Activated CD8-positive, alpha-beta memory T cell treated with anti-CD3 and anti-CD28 coated beads for 48 hours (primary cell): ENCODE measurements at places on chromosomes 16 and 17.

DNA sequence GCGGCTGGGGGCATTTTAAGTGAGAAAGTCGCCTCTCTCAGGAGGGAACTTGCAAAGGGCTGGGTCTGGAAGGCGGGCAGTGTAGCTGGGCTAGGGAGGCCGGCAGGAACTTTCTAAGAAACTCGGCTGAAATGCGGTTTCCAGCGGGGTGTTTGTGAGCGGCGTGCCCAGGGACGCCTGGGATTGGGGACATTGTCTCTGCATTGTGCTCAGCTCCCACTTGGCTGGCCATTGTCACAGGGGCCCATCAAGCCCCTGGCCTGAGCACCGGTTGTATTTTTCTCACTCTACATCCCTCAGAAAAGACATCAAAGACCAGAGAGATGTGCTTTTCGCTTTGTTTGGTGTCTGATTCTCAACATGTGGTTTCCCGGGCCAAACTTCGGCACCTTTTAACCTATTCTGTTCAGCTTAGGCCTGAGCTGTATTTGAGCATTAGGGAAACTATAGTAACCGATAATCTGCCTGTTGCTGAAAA is 291.1 kb upstream of the IRX3 start:
- no peak for DNase-seq

DNA sequence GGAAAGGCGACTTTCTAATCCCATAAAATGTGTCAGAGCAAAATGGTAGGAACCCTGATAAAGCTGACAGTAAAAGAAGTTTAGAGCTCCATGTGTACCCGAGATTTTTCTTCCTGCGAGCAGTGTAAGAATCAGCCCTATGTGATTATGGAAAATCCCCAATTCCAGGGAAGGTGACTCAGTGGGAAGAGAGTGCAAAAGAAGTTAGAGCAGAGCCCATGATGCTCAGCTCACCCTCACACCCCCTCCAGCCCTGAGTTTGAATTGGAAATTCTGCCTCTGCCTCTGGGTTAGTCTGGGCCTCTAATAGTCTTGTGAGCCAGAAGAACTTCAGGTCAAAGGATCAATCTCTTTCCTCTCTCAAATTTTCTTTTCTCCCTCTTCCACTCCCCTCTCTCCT is 12.5 kb downstream of the C17orf78 start:
- DNase-seq, result no peak

DNA sequence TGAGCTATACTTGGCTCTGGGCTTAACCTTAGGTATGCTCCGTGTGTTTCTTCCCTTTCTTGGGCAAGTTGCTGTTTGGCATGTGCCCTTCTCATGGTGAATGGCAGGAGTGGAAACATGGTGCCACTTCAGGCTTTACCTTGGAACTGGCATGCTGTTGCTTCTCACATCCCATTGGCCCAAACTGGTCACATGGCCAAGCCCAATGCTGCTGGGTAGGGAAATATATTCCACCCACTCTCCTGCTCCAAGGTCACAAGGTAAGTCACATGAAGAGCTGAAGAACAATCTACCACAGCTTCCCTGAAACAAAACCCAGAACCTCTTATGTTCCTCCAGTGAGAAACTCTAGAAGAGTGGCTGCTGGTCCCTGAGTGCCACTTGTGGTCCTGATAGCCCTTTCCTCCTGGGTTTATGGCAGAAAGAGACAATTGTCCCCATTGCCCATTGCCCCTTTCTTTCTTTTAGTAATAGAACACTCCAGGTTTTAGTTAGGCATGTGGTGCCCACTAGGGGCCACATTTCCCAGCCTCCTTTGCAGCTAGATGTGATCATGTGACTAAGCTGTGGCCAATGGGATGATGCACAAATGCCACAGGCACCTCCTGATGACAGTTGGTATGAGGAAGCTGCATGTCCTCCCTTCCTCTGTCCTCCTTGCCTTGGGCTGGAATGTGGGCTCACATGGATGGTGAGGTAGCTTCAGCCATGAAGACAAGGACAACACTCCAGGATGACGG is 50.3 kb downstream of the MEOX1 start:
- DNase-seq, result no peak

- no peak for DNase-seq
Measured at GRCh38 chr17:2705263-2705662, 6.3 kb downstream of the CLUH start.

- DNase-seq, result no peak
Measured at GRCh38 chr17:51165680-51166197, 472 bp upstream of the NME2 start.

DNA sequence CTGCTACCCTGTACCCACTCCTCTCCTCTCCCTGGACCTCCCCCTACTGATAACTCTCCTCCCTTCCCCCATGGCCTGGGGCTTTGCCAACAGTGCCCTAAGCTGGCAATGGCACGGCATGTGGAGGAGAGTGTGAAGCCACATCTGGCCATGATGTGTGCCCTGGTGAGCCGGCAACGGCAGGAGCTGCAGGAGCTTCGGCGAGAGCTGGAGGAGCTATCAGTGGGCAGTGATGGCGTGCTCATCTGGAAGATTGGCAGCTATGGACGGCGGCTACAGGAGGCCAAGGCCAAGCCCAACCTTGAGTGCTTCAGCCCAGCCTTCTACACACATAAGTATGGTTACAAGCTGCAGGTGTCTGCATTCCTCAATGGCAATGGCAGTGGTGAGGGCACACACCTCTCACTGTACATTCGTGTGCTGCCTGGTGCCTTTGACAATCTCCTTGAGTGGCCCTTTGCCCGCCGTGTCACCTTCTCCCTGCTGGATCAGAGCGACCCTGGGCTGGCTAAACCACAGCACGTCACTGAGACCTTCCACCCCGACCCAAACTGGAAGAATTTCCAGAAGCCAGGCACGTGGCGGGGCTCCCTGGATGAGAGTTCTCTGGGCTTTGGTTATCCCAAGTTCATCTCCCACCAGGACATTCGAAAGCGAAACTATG is 5.2 kb downstream of the TRAF4 start:
- no peak for DNase-seq

GRCh38 chr16:11059588-11059987 is 115.2 kb downstream of the CLEC16A start:
- DNase-seq, result no peak
